ENCODE measurements at places on chromosomes 4 and X.

GRCh38 chr4:152164561-152164960 is 371.3 kb downstream of the FBXW7 start:
- DNase-seq, result no peak

DNA sequence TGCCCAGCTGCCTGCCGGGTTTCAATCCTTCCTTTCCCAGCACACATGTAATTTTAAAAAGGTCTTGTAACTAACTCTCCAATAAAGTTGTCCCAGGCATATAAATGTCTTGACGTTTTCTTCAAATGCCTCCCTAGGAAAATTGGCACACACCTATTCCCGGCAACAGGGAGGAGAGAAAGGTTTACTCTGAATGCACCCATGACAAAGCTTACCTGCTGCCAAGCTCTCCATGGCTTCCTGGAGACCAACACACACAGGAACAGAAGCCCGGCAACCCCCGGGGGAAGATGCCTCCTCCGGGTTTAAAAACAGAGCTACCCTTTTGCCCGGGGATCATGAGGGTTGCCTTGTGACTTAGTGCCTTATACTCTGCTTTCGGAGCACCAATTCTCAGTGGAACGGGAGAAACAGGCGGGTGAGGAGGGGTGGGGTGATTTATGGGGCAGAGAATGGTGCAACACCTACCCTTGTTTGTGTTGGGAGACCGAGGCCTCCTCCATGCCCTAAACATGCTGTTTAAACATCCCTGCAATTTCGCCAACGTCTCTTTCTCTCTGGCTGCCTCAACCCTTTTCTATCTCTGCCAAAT is 4.8 kb upstream of the GYG2 start:
- no peak for DNase-seq

GRCh38 chr4:24032371-24032989 is 142.6 kb upstream of the PPARGC1A start:
- no peak for DNase-seq

DNA sequence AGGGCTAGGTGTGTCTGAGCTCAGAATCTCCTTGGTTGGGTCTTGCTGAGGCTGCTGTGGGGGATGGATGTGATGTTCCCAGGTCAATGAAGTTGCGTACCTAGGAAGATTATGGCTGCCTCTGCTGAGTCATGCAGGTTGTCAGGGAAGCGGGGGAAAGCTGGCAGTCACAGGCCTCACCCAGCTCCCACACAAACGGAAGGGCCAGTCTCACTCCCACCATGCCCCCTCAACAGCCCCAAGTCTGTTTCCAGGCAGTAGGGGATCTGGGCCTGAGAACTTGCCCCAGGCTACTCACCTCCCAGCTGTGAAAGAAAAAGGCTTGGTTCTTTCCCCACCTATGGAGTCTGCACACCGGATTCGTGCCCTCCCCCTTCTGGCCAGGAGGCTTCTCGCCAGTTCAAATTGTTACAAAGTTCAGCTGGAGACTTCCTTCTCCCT is 72.9 kb downstream of the WDR44 start:
- no peak for DNase-seq

GRCh38 chr4:8383016-8383415 is 57.5 kb downstream of the ACOX3 start:
- DNase-seq, result no peak
